Activated T-helper 2 cell treated with anti-CD3 and anti-CD28 coated beads, Interferon-gamma antibody, Interleukin-2, Interleukin-4, amounts not matched to agents 10 μg/mL and 5 μg/mL and 100 μg/mL, durations not matched to agents 14 hours and 24 hours and 36 hours (primary cell): ENCODE measurements at places on chromosomes 5 and 9. TPM values are rescaled to one million over a fixed set of nuclear protein-coding genes. Genes with fewer than 3 reads are reported as not detected.

GRCh38 chr5:180160789-180161188, 48.2 kb downstream of the RASGEF1C start:
- no peak overlapping the region for H3K27ac ChIP-seq
- H3K4me3 ChIP-seq, result no peak overlapping the region
- H3K36me3 ChIP-seq, result no peaks in the 10 kb centered on the region
- no peak for DNase-seq
- H3K4me1 ChIP-seq, result no peaks in the 10 kb centered on the region
- peaks cover 10% of the 10 kb centered on the region for H3K27me3 ChIP-seq

DNA sequence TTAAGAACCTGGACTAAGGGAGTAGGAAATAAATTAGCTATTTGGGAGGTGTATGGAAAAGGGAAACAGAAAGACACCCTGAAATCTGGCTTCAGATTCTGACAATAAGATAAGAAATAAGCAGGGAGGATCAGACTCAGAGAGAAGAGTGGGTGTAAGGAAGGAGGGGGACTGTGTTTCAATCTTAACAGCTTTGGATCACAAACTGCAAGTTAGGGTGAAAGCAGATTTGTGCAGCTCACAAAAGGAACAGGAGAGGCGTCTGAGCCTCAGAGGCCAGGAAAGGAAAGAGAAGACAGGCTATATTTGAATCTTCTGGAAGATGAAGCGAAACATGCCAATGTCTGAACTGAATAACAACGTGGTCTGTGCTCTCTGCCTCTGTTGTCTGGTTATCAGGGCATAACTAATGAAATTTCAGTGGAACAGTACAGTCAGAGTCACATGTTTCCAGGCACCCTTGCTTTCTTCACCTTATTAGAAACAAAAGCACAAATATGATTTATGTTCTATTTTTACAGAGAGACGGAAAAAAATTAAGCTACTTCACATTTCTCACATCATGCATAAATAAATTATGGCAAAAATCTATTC, 26.6 kb downstream of the SGTB start:
- no peaks in the 10 kb centered on the region for H3K4me1 ChIP-seq
- H3K27me3 ChIP-seq, result no peaks in the 10 kb centered on the region
- peaks cover 22% of the 10 kb centered on the region for H3K36me3 ChIP-seq
- DNase-seq, result no peak

DNA sequence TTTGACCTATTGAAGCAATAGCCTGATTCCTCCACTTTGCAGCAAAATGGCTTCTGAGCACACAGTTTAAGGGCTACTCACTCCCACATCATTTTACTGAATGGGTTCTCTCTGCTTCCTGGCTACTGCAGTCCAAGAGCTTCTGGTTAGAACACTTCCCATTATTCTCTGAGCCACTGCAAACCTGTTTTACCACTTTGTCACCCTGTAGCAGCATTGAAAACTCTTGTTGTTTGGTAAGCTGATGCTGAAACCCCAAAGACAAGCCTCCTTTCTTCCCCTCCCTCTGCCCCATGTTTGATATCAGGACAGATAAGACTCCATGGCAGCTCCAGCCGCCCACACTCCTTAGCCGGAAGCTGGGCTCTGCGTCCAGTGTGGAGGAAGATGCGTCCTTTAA, 84.4 kb upstream of the RARS1 start:
- peaks cover 56% of the 10 kb centered on the region for H3K27me3 ChIP-seq
- no peak overlapping the region for H3K4me3 ChIP-seq
- H3K36me3 ChIP-seq, result no peaks in the 10 kb centered on the region
- no peak for DNase-seq
- no peaks in the 10 kb centered on the region for H3K4me1 ChIP-seq

The ZNF879 gene
- total RNA-seq, result 1.9 and 2.3 TPM in 2 replicates

DNA sequence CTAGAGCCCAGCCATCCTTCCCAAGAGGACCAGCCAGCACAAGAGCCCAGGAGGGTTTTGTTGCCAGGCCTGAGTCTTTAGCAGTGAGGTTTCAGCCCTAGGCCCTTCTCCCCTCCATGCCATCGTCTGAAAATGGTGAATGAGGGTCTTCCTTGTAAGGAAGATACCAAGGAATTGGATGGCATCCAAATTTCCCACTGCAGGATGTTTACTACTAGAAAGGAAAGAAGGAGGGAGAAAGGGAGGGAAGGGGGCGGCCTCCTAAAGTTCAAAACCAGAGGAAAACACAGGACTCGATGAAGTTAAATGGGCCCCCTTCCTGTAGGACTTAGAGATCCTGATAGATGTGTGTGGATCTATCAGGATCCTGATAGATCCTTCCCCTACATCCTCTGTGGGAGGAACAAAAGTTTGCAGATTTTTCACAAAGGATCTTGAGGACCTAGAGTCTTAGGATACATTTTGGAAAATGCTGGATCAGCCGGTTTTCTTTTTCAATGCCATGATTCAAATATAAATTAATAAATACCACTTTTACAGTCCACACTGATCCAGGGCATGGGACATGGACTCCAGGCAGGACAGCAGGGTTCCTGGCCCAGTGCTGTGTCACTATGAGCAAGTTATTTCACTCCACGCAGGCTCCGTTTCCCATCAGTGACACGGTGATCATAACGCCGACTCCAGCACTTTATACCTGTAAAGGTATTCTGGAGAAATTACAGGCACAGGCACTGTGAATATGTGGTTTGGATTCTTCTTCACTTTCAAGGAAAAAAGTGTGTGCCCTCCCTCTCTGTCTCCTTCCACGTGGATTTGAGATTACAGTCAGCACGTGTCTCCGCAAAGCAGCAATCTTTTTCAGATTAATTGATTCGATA, 40.9 kb downstream of the C5orf15 start:
- H3K36me3 ChIP-seq, result no peaks in the 10 kb centered on the region
- H3K27ac ChIP-seq, result peak overlapping the region; percentile 52
- H3K27me3 ChIP-seq, result no peaks in the 10 kb centered on the region
- peaks cover 40% of the 10 kb centered on the region for H3K4me1 ChIP-seq
